Left kidney (tissue), 8 donors: ENCODE measurements at places on chromosomes 7 and 10. TPM values are rescaled to one million over a fixed set of nuclear protein-coding genes. Genes with fewer than 3 reads are reported as not detected.

GRCh38 chr10:128779416-128779815, 653.2 kb upstream of the MKI67 start:
- DNase-seq, result no peak

The SPDYE5 gene
- 7.3 TPM for polyA plus RNA-seq

DNA sequence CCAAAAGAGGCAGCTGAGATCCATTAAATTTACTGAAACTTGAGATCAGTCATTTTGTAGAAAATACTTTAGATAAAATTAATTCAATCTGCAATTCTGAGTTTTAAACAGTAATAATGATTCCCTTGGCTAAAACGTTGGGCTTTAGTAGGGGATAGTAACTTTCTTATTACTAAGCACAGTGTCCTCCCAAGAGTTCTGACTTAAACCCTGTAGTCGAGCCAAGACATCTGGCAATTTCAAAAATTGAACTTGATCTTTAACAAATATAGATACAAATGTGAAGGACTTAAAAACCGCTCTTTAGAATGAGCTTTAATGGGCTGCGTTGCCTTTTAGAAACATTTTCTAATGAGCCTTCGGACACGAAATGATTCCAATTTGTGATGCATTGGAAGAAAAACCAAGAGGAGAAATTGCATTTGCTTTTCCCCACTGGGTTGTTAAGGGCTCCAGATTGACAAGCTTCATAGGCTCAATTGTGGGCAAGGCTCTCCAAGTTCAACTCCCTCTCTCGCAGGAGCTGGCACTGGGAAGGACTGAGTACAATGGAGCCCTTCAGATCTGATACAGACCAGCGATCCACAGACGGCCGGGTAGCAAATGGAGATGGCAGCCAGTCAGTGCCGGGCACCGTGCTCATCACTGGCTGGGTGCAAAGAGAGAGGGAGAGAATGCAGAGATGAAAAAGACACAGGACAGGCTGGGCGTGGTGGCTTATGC, 921.3 kb upstream of the AUTS2 start:
- DNase-seq, result no peak

GRCh38 chr10:13917791-13918190, 331.0 kb downstream of the PRPF18 start:
- no peak for DNase-seq

The PRSS37 gene
- 0.73 TPM for polyA plus RNA-seq

The HABP2 gene
- polyA plus RNA-seq, result 0.52 TPM

DNA sequence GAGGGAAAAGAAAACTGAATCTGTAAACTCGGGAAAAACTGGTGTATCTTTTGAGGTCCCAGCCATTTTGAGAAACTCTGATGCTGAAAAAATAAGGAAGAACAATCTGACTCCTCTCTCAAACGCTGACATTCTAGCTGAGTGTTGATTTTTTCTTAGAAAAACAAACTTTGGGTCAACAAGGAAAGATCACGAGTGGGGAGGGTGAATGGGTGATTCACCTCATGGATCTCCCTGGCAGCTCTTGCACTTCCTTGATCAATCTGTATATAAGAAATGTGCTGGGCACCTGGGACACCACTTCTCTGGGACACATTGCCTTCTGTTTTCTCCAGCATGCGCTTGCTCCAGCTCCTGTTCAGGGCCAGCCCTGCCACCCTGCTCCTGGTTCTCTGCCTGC, at the start of gene PIP:
Gene PIP (plus strand): TSS at position 297 of the 400 bp plus-strand sequence. CDS start 40 bp downstream, at position 337.
- DNase-seq, result no peak

The WNT8B gene
- 0.85 TPM for polyA plus RNA-seq

GRCh38 chr7:32293833-32294232, 196.3 kb downstream of the LSM5 start:
- no peak for DNase-seq

DNA sequence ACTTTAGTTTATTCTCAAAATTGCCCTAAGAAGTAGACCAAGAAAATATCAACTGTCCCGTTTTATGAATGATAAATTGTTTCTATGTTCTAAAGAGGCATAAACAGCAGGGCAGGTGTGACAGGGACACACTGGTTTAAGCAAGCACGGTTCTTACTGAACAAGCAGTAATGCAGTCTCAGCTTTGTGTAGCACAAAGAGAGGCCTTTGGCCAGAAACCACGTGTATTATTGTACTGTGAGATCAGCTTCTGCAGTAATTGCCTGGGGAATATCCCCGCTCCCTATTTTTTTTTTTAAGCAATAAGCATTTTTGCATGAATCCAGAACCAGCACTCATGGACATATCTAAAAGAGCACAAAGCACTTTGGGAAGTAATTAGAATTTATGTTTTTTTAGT, 255.4 kb downstream of the WDR11 start:
- DNase-seq, result no peak

- no peak for DNase-seq
Measured at GRCh38 chr7:154304231-154304630, 252.0 kb downstream of the DPP6 start.

GRCh38 chr7:96599288-96599936, 110.2 kb downstream of the SEM1 start:
- no peak for DNase-seq

DNA sequence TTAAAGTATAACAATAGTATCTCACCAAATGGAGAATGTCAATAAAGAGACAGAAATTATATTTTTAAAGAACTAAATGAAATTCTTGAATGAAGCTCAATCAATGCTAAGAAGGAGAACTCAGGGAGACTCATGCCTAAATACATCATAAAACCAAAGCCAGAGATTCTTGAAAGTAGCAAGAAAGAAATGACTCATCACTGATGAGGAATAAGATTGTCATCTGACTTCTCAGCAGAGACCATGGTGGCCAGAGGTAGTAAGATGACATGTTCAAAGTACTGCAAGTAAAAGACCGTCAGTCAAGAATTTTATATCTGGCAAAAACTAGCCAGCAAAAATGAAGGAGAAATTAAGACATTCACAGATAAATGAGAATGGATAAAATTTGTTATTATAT, 399.0 kb downstream of the GRID1 start:
- DNase-seq, result no peak

GRCh38 chr7:148664324-148664723, 34.4 kb upstream of the CUL1 start:
- peak; percentile 10 for DNase-seq

DNA sequence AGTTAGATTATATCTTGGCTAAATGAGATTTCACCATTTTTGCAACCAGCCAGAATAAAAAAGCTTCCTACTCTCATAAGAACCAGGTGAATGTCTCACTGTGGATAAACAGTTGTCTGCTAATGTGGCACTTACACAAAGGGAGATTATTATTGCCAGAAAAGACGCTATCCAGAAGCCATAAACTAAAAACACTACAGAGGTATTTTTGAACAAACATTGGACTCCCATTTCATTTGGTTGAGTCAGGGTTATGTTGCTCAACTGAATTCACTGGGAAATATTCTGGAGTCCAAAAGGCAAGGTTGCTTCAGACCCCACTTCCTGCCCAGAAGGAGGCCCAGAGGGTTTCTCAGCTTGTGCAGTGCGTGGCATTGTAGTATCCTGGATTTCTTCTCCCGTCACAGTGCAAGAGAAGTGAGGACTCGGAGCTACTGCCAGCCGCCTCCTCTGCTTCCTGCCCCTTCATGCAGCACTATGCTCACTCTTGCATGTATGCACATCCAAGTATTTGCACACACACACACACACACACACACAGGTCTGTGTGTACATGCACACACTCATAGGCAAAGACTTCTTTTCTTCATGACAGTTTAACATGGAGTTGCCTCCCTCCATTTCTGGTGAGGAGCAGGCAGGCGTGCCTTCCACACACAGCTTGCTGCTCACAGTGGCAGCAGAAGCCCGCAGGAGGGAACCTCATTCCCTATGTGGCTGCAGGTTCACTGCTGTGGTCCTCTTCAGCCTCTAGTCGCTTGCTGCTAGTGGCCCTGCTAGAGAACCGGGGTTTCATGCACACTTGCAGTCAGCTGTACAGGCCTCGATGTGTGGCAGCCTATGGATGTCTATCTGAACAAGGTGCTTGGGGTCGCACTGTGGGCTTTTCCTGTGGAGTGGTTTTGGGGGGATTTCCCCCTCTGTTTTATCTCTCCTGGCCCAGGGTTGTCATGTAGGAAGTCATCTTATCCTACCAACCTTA, 10.1 kb downstream of the DENND10 start:
- DNase-seq, result no peak

The CPA2 gene
- 0.60 TPM for polyA plus RNA-seq

The KIAA1217 gene
- polyA plus RNA-seq, result 114 TPM

GRCh38 chr10:71128311-71128980, 83.9 kb upstream of the UNC5B start:
- DNase-seq, result no peak
